ENCODE measurements at places on chromosomes 16 and 17.

DNA sequence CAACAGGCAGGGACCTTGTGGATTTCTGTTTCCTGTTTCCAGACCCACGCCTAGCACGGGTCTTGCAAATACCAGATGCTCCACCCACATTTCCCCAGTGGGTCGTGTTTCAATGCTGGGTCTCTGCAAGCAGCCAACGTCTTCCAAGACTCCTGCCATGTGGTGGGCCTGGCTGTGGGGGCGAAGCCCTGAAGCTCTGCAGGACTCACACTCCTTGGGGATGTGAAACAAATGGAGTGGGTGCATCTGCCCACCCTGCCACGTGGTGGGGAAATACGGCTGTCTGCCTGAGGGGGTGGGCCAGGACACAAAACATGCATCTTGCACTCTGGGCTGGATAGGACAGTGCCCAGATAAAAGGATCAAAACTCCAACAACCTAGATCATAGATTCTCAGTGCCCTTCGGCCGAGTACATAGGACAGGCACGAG, 32.6 kb downstream of the FA2H start:
- DNase-seq, result no peak

GRCh38 chr16:26665166-26665939, 401.4 kb upstream of the C16orf82 start:
- no peak for DNase-seq

GRCh38 chr17:20109076-20109475, 99.9 kb downstream of the SPECC1 start:
- no peak for DNase-seq

DNA sequence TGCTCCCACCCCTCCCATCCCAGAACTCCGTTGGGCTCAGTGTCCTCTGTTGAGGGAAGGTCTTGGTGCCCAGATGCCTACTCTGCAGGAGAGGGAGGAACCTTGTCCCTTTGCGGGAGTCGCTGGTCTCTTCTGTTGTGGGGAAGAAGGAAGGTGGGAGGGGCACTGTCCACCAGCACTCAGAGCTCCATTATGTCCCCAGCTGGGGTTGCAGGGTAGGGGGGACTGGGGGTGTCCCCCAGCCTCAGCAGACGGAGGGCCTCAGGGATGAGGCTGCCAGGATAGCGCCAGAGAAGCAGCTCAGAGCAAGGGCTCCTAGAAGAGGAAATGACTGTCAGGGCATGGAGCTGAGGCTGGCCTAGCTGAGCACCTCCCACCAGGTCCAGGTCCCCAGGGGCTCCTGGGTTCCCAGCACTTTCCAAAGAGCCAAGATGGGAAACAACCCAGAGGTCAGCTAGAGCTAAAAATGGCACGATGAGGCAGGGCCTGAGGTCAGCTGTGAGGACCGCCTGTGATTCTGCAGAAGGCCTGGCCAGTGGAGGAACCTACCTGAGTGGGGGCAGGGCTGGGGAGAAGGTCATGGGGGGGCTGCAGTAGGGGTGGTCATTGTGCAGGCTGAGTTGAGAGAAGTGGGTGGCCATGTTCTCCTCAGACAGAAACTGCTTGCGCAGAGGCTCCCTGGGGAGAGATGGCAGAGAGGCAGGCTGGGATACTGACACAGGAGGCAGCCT, 893 bp downstream of the HCFC1R1 start:
- DNase-seq, result no peak

GRCh38 chr17:80384078-80384960, 30.6 kb upstream of the ENDOV start:
- no peak for DNase-seq

GRCh38 chr17:11142231-11142630, 98.8 kb upstream of the SHISA6 start:
- DNase-seq, result no peak

- no peak for DNase-seq
Measured at GRCh38 chr17:49021095-49021767, 24.0 kb downstream of the IGF2BP1 start.

DNA sequence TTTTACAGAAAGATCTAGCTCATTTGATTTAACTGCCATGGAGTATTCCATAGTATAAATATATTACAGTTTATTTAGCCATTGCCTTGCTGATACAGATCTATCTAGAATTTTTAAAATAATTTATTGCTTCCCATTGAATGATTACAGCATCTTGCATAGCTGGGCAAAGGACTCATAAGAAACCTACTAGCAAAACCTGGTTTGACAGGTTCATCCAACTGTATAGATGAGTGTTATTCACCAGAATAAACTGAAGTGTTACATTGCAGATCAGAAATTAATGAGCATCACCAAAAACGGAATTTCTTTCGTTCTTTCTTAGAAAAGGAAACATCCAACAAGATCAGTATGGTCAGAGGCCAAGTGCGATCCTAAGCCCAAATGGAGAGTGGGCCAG, 202.2 kb upstream of the CACNG5 start:
- no peak for DNase-seq
